ENCODE measurements at places on chromosomes 5 and 9. TPM values are rescaled to one million over a fixed set of nuclear protein-coding genes. Genes with fewer than 3 reads are reported as not detected.

The OTULINL gene
- 0.29 TPM for polyA plus RNA-seq

The PTGDS gene
- polyA plus RNA-seq: 37.9 TPM

The DNLZ gene
- 18.5 TPM for polyA plus RNA-seq

The OLFML2A gene
- 3.0 TPM for polyA plus RNA-seq

The MOB3B gene
- 3.8 TPM for polyA plus RNA-seq

The DOCK8 gene
- 0.82 TPM for polyA plus RNA-seq

The FOXD4L4 gene
- 0.03 TPM for polyA plus RNA-seq

The EQTN gene
- polyA plus RNA-seq: not detected

The ZBED3 gene
- polyA plus RNA-seq: 1.3 TPM

The GALNT12 gene
- polyA plus RNA-seq: 0.13 TPM

The NDOR1 gene
- 6.2 TPM for polyA plus RNA-seq

The RORB gene
- 0.01 TPM for polyA plus RNA-seq

The PCDHB7 gene
- polyA plus RNA-seq: 0.08 TPM

The SWI5 gene
- polyA plus RNA-seq: 20.1 TPM

The ANKDD1B gene
- 0.09 TPM for polyA plus RNA-seq

The MAP1B gene
- 1.1 TPM for polyA plus RNA-seq

The CCT5 gene
- polyA plus RNA-seq: 287 TPM

The GPRIN1 gene
- polyA plus RNA-seq: 1.2 TPM

The AFAP1L1 gene
- 39.9 TPM for polyA plus RNA-seq

The EEIG1 gene
- 5.1 TPM for polyA plus RNA-seq

The CDC20B gene
- polyA plus RNA-seq: not detected

The PDZD2 gene
- polyA plus RNA-seq: 1.5 TPM

The SPINK13 gene
- polyA plus RNA-seq: not detected

The CDX1 gene
- 0.08 TPM for polyA plus RNA-seq

The ORM2 gene
- polyA plus RNA-seq: not detected

The ADAMTS2 gene
- 0.83 TPM for polyA plus RNA-seq

The HSD17B4 gene
- polyA plus RNA-seq: 60.5 TPM

The EIF4E1B gene
- 0.04 TPM for polyA plus RNA-seq

The SLC45A2 gene
- 0.08 TPM for polyA plus RNA-seq

The SEMA5A gene
- polyA plus RNA-seq: 0.34 TPM

The PLAC8L1 gene
- polyA plus RNA-seq: 0.52 TPM

The RECK gene
- 1.8 TPM for polyA plus RNA-seq

The DNAJA1 gene
- 48.9 TPM for polyA plus RNA-seq

The CCDC180 gene
- 0.55 TPM for polyA plus RNA-seq

The IFNB1 gene
- not detected for polyA plus RNA-seq

The KCNV2 gene
- polyA plus RNA-seq: not detected

The URM1 gene
- 88.1 TPM for polyA plus RNA-seq

The SPATA31D4 gene
- not detected for polyA plus RNA-seq

The CNTFR gene
- 59.9 TPM for polyA plus RNA-seq

The SPATA31E1 gene
- not detected for polyA plus RNA-seq

The F12 gene
- 0.09 TPM for polyA plus RNA-seq

The TNC gene
- 1.0 TPM for polyA plus RNA-seq

The PCDHB16 gene
- 0.22 TPM for polyA plus RNA-seq

The MTREX gene
- polyA plus RNA-seq: 26.7 TPM

The SLC36A3 gene
- not detected for polyA plus RNA-seq

The FTMT gene
- not detected for polyA plus RNA-seq

The PCDHGA5 gene
- 0.35 TPM for polyA plus RNA-seq

The INSYN2B gene
- not detected for polyA plus RNA-seq

The DRD1 gene
- polyA plus RNA-seq: 0.01 TPM

The ROR2 gene
- polyA plus RNA-seq: 0.09 TPM

The LCN9 gene
- not detected for polyA plus RNA-seq

The SLC6A18 gene
- not detected for polyA plus RNA-seq

Measured in psoas muscle (tissue), 8 donors.